ENCODE measurements at places on chromosomes 4 and X.

DNA sequence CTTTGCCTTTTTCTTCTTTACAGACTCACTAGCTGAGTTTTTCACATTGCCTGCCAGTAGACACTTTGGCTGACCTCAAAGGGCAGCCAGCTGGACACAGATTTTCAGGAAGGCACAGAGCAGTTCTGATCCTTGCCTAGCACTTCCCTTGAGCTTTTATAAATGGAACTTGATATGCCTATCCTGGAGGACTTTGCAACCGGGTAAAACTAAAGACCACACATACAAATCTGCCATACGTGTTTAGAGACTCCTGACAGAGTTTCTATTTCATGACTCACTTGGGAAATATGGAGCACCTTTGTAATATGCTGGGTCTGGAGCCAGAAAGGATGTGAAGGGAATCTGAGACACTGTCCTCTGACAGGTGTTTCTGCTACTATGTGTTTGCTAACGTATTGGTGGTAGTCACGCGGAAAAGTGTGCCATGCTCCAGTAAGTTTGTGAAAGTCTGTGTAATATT is 56.7 kb upstream of the RASSF6 start:
- no peak for DNase-seq

DNA sequence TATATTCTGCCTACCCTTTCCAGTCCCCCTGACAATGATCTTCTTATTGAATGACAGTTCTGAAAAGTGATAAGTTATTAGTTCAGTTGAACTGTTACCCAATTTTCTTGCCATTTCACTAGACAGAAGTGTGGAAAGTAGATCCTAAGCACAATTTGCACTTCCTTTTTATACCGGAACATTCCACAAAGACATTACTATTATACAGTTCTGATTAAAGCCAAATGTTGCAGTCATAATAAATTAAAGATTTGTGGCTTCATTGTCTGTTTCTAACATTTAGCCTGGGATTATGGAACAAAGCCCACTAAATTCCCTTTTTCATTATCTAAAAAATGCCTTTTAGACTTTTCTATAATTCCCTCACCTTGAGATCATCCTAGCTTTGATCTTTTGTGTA is 13.8 kb downstream of the SH3BGRL start:
- DNase-seq = no peak

GRCh38 chrX:51956441-51956840 is 63.0 kb downstream of the MAGED1 start:
- DNase-seq = no peak

- DNase-seq = no peak
Observed at GRCh38 chrX:112521676-112522075, 158.1 kb downstream of the LHFPL1 start.

DNA sequence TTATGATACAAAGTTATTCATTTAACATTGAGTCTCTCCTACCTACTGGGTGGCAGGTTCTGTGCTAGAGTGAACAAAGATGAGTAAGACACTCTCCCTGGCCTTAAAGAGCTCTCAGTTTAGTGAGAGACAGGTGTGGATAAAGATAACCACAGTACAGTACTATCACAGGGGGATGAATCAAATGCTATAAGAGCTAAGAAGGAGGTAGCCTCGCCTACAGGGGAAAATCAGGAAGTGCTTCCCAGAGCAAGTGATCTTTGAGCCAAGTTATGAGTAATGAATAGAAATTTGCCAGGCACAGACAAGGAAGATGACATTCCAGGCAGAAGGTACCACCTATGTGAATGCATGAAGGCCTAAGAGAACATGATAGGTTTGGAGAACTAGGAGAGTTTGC is 3.4 kb upstream of the IGBP1 start:
- no peak for DNase-seq

DNA sequence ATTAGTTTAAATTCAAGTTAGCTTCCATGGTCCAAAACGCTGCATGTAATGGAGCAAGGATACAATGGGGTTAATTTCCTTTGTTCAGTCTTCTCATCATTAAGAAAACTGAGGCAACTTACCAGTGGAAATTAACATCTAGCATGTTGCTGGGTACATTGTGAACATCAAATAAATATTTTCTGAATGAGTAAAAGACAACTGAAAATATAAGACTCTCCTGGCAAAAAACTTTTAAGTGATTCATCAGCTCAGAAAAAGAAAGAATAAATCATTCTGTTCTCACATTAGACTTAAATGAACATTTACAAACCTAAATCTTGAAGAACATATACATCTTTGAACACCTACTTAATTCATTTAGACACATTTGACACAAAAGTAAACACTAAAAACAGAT is 138.4 kb upstream of the ETNPPL start:
- no peak for DNase-seq

DNA sequence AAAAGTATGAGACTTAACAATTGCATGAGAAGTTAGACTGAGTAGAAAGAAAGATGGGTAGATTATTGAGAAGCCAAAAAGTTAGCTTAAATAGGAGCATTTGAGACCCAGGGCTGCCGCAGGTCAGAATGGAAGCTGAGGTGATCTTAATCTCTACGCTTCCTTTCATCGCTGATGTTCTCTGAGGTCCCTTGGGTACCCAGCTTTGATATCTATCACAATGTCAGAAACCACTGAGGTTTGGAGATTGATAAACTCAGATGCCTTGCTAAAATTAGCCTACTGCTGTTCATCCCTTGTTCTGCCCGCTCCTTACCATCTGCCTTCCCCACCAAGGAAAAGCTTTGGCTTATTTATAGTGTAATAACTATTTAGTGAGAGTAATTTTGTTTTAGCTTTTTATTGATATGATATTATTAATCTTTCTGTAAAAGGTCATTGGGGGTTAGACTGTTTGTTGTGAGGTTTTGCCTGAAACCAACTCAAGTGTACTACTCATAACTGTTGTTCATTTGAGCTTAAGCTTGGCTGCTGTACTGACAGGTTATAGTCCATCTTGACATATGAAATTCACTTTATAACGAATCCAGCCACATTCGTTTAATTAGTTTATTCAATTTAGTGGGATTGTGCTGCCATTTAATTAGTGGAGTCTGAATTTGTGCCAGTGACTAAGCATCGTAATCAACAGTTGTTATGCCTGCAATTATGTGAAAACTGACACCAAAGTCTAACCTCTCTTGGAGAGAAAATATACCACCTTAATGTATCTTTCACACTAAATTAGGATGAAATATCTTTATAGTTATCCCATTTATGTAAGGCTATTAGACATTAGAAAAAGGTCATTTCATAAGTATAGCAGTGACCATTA is 15.1 kb downstream of the MCUB start:
- no peak for DNase-seq

GRCh38 chr4:136009258-136009832 is 1522.9 kb downstream of the PCDH18 start:
- no peak for DNase-seq

DNA sequence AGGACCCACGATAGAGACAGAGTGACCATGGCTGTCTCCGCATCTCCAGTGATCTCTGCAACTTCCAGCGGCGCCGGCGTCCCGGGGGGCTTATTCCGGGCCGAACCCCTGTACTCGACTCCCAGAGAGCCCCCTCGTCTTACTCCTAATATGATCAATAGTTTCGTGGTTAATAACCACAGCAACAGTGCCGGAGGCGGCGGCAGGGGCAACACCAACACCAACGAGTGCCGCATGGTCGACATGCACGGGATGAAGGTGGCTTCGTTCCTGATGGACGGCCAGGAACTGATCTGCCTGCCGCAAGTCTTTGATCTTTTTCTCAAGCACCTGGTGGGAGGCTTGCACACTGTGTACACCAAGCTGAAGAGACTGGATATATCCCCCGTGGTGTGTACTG is 343 bp downstream of the DACH2 start:
- no peak for DNase-seq

DNA sequence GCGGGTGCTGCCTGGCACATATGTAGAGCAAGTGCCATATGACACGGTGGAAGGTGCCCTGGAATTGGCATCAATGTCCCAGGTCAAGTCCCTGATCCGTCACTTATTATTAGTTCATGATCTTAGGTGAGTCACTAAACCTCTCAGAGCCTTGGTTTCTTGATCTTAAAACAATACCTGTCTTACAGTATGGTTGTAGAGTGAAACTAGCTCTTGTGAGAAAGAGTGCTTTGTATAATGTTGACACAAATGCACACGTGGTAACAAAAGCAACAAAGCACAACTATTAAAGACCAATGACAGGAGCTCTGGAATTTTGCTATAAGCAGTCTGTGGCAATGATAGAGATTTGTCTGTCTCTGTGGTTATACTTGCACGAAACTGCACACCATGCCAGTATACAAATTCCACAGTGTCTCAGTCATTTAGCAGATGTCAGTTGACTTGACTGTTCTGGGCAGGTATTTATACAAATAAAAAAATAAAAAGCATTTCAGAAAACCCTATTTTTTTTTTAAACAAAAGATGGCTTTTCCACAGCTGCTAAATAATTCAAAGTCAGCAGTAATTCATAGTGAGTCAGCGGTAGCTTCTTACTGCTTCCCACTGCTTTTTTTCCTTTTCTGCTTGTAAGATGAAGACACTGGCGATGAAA is 19.7 kb upstream of the ACSL1 start:
- DNase-seq = no peak

- no peak for DNase-seq
Observed at GRCh38 chr4:3221996-3222395, 27.0 kb upstream of the MSANTD1 start.

DNA sequence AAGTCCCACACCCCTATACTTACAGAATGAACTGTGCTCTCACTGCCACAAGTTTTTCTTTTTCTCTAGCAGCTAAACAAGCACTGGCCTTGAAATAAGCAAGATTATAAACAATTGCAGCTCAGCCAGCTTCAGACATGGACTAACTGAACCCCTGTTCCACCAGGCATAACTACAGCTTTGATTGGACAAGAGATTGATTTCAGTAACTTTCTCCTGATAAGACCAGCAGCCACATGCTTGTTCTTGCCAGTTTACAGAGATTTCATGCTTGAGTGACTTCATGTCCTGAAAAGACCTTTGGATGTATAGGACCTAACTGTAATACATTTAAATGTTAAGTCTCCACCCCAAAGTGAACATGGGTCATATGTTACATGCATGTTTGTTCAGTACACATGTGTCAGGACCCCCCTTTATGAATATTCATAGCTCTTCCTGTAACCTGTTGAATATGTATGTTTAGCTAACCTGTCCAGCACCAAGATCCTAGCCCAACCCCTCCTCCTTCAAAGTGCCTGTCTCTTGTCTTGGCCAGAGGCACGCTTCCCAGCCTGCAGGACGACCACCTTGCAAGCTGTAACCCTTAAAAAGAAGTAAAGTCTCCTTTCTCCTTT is 27.9 kb downstream of the ZNF275 start:
- DNase-seq = no peak

DNA sequence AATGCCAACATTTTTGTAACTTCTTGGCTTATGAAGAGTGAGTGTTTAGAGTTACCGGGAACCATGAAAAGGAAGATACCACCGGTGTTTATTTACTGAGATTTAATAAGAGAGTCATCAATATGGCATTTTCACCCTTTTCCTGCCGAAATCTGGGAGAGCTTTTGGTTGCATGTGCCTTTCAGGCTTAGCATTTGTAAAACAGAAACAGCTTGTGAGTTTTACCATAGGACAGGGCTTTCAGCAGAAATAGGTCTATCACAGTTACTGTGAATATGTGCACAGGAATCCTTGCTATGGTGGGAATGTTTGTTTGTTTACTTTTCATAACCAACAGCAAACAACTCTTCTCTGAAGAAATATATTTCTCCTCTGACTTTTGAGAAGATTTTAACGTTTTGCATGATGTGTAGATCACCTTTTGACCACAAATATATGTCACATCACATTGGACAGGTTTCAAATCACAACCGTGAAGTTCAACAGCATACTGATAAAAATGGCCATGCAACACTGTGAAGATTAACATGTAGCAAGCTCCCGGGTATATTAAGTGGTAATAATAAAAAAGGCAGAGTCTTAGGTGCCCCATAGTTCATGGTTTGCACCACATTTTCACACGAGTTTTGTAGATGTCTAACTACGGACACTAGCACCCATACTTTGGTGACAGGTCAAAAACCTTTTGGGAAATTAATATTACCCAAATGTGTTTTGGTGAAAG is 21.3 kb downstream of the ARHGAP24 start:
- DNase-seq = no peak

GRCh38 chrX:113802837-113803236 is 781.0 kb upstream of the HTR2C start:
- no peak for DNase-seq

DNA sequence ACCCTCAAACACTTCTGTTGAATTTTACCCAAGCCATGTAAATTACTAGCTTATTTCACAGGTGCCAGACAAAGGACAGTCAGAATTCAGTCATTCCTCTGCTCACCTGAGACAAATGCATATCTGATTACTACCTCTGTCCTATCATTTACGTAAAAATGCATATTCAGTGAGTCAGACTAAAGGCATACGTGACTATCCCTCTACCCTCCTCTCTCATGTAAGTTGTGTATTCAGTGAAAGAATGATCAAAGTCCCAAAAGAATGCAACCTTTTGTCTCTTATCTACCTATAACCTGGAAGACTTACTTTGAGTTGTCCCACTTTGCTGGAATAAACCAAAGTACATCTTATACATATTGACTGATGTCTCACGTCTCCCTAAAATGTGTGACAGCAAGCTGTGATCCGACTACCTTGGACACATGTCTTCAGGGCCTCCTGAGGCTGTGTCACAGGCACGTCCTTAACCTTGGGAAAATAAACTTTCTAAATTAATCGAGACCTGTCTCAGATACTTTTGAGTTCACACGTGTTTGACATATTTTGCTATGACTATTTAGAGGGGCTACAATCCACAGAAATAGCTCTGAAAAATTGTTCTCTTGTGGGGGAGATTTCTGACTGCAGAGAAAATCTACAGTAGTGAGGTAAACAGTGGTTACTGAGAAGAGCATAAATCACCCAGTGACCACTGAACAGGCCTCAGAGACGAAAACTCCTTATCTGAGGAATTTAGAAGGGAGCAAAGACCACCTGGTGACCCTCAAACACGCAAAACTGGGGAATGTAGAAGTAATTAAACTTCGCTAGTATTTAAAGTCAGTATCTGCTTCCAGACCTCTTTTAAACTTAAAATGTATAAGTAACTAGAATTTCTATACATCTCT is 1575.8 kb downstream of the STIM2 start:
- DNase-seq = no peak

GRCh38 chr4:101660607-101661006 is 129.9 kb upstream of the BANK1 start:
- no peak for DNase-seq

GRCh38 chrX:137684591-137684990 is 118.7 kb downstream of the ZIC3 start:
- DNase-seq = no peak

- DNase-seq = no peak
Observed at GRCh38 chr4:104693601-104694201, 199.0 kb upstream of the CXXC4 start.

- no peak for DNase-seq
Observed at GRCh38 chr4:161555689-161556660, 607.8 kb downstream of the FSTL5 start.

DNA sequence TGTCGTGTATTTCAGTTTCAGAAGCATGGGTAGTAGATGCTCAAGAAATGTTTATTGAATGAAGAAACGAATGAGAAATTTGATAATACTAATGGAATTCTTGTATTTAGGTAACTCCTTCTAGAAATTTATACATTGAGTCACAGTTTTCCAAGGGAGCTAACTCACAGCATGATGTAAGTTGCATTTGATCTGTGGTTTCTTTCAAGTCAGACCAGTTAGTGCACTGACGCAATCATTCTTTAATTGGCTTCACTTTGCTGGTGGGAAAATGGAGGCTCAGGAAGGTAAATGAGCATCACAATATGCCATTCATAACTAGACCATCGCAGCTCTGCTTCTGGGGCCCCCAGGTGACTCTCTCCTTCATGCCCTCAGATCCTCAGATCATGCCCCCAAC is 17.3 kb upstream of the CWH43 start:
- no peak for DNase-seq

GRCh38 chr4:185205697-185206342 is 2.0 kb upstream of the CFAP97 start:
- DNase-seq = no peak

All from SIG-M5 (cell line).